ENCODE measurements at places on chromosomes 13 and 19. TPM values are rescaled to one million over a fixed set of nuclear protein-coding genes. Genes with fewer than 3 reads are reported as not detected.

Gene MAST1
- total RNA-seq: 0.89 TPM

Gene C13orf42
- not detected for total RNA-seq

Gene CSNK1G2
- 63.7 TPM for total RNA-seq

Gene SIGLEC11
- not detected for total RNA-seq

Gene HS6ST3
- total RNA-seq: under 0.01 TPM

Gene TSSK6
- 0.84 TPM for total RNA-seq

Gene SDHAF1
- 20.5 TPM for total RNA-seq

Gene PCDH17
- 0.17 TPM for total RNA-seq

Gene ZNF829
- total RNA-seq: 1.7 TPM

Gene UHRF1
- 98.0 TPM for total RNA-seq

Gene ANKRD27
- 19.7 TPM for total RNA-seq

Gene SLC10A2
- total RNA-seq: not detected

Gene COL4A1
- 55.0 TPM for total RNA-seq

Gene ZNF442
- 1.0 TPM for total RNA-seq

Gene RASIP1
- 8.3 TPM for total RNA-seq

Gene MBD3L2
- total RNA-seq: not detected

All from bronchus fibroblast of lung (primary cell).